ENCODE measurements at places on chromosomes 7 and 10. TPM values are rescaled to one million over a fixed set of nuclear protein-coding genes. Genes with fewer than 3 reads are reported as not detected.

DNA sequence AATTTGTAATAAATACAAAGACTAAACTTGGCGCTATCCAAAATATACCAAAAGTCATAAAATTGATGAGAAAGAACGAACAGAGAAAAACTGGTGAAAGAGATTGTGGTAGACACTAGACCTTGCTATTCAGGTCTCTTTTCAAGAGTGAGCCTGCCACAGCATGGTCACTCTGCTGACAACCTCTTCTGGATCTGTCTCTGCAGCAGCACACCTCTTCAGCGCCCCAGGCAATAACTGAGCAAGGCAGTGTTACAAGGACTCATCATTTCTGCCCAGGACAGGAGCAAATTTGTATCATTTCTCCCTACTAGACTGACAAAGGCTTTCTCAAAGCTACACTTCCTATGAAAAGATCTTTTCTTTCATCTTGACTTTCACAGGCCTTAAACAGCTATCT, 976.0 kb downstream of the DNAJB9 start:
- no peak for DNase-seq

DNA sequence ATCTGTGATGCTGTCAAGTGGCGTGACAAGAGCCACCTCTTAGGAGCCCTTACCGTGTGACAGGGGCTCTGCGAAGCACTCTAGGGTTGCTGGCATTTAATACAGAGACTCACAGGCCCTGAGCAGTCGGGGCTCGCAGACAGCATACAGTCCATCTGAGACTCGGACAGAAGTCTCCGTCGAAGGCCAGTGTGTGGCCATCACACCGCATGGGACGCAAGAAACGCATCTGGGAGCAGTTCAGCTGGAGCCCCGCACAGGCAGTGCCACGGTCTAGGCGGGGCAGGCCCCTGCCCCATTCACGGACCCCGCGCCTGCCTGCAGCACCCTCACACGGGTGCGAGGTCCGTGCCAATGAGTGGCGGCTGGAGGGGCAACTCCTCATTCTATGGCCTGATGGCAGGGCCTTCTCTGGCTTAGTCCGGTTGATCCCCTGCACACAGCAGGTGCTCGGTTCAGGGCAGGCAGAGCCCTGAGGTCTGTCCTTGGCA, 33.6 kb downstream of the IQCE start:
- no peak for DNase-seq

HTR5A gene
- total RNA-seq: not detected

DNA sequence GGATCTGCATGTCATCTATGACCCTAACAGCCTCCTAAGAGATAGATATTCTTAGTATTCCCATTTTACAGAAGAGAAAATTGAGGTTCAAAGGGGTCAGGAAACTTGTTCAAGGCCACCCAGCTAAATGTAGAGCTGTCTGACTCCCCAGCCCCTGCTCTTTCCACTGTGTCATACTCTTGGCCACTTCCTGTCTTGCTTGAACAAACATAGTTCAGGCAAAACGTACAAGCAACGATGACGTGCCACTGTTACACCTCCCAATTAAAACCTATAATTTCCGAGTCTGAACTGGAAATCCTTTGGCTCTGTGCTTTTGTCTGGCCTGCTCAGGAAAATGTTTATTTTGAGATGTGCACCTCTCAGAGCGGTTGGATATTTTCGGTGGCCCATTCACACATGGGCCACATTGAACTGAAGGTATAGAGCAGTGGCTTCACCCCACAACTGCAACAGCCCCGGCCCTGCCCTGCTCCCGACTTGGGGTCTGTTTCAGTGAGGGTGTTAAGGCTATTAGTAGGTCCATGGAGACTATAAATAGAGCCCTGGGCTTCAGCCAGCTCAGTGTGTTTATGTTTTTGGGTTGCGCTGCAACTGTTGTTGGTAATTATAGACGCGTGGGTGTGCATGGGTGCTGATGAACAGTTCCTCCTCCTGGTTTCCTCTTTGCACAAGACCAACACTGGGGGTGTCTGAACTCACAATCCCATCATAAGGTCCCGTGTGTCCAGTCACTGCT, 172.3 kb upstream of the ADO start:
- peak; percentile 39 for DNase-seq

- no peak for DNase-seq
Observed at GRCh38 chr10:80598951-80599350, 61.2 kb downstream of the SH2D4B start.

GRCh38 chr10:130333185-130333584, 197.0 kb downstream of the GLRX3 start:
- DNase-seq: peak; percentile 8

DNA sequence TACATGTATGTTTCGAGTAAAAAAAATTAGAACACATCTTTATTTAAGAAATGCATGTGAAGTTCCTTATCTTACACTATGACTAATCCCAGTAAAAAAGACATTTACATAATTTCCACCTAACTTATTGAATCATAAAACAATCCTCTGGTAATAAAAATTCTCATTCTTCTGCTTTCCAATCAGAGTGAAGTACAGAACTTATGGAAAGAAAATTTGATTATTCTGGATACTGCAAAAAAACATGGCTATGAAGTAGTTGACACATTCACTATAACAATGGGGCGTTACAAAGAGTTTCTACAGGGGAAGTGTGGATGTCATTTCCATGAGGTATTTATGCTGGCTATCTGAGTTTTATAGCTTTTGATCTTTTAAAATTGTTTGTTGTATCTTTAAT, 57.7 kb upstream of the WNT16 start:
- no peak for DNase-seq
